ENCODE measurements at places on chromosomes 16 and 17. TPM values are rescaled to one million over a fixed set of nuclear protein-coding genes. Genes with fewer than 3 reads are reported as not detected.

KRTAP4-4 gene
- not detected for polyA plus RNA-seq

- H3K4me3 ChIP-seq: no peak overlapping the region
- no peaks in the 10 kb centered on the region for H3K4me1 ChIP-seq
- H3K27ac ChIP-seq: no peak overlapping the region
- peaks cover 5% of the 10 kb centered on the region for H3K27me3 ChIP-seq
- DNase-seq: no peak
Observed at GRCh38 chr17:74529243-74529642, 2.0 kb downstream of the CD300LB start.

GRCh38 chr16:15509593-15510535 is 75.5 kb downstream of the BMERB1 start:
- peak; percentile 82 for DNase-seq
- peaks cover 30% of the 10 kb centered on the region for H3K4me1 ChIP-seq
- no peak overlapping the region for H3K4me3 ChIP-seq
- no peaks in the 10 kb centered on the region for H3K36me3 ChIP-seq

DNA sequence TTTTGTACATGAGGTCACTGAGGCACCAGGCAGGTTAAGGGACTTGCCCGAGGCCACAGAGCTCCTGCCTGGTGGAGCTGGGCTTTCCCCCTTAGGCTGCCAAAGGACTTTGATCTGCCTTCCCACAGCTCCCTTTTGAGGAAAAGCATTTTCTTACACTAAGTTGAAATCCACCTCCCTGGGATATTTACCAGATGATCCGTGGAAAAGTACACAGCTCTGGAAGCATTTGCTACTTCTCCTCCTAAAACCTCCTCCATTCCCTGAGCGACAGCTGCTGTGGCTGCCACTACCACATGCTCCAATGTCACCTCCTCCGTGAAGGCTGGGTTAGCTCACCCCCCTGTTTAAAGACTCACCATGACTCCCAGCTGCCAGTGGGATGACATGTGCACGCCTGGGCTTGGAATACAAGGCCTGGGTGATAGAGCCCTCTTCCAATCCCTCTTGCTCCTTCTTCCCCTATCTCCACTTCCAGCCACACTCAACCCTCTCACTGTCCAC is 1.2 kb upstream of the MPRIP start:
- no peaks in the 10 kb centered on the region for H3K27me3 ChIP-seq
- no peak overlapping the region for H3K4me3 ChIP-seq
- peaks cover 57% of the 10 kb centered on the region for H3K4me1 ChIP-seq
- peak overlapping the region; percentile 93 for H3K27ac ChIP-seq

DNA sequence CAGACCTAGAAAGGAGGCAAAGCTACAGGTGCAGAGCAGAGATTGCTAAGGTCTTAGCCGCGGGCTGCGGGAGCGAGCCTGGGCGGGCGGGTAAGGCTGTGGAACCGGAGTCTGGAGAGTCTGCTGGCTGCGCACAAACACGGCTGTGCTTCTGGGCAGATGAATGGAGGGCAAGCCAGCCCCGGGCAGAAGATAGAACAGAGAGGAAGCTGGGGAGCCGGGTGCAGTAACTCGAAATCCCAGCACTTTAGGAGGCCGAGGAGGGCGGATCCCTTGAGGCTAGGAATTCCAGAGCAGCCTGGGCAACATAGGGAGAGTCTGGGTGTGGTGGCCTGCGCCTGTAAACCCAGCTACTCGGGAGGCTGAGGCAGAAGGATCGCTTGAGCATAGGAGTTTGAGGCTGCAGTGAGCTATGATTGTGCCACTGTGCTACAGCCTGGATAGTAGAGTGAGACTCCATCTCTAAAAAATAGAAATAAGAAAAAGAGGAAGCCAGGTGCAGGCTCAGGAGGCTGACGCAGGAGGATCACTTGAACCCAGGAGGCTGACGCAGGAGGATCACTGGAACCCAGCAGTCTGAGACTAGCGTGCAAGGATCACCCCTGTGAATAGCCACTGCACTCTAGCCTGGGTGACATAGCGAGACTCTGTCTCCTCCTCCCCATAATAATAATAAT is 56.3 kb downstream of the PITPNC1 start:
- H3K4me1 ChIP-seq: peaks cover 6% of the 10 kb centered on the region
- no peak overlapping the region for H3K4me3 ChIP-seq
- H3K27me3 ChIP-seq: no peaks in the 10 kb centered on the region
- H3K27ac ChIP-seq: no peak overlapping the region
- no peak for DNase-seq

DNA sequence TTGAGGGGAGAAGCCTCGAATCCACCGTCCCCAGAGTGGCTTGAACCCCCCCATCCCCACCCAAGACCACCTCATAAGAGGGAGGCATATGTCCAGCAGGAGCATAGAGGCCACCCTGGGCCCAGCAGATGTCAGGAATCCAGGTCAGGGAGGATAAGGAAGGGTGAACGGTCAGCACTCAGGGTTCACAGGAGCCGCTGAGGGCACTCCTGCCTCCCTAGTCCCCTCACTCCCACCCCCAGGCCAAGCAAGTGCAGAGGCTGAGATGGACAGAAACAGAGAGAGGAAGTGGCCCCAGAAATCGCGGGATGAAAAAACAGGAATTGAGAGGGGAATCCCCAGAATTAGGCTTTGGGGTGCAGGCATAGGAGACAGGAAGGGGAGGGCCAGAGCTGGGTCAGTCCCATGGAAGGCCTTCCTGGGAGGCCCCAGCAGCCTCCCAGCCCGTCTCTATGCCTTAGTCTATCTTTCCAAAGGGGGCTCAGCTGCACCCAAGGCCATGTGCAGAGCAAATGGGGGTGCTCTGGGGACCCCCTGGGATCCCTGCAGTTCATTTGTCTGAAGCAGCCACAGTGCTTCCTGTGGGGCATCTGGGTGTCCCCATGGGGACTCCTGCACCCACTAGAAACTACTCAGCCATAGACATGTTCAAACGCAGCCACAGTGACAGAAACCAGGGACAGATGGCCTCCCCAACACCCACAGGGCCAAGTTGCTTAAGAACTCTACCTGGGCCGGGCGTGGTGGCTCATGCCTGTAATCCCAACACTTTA is 1.7 kb downstream of the CMTM3 start:
- peak overlapping the region; percentile 67 for H3K4me3 ChIP-seq
- peaks cover 27% of the 10 kb centered on the region for H3K4me1 ChIP-seq
- peaks cover 29% of the 10 kb centered on the region for H3K36me3 ChIP-seq
- DNase-seq: peak; percentile 54
- no peaks in the 10 kb centered on the region for H3K27me3 ChIP-seq

- H3K4me1 ChIP-seq: peaks cover 24% of the 10 kb centered on the region
- peak within 1 kb of the TSS; percentile 82 for H3K4me3 ChIP-seq
- no peaks in the 10 kb centered on the region for H3K36me3 ChIP-seq
- peak; percentile 79 for DNase-seq
- peak within 1 kb of the TSS; percentile 93 for H3K27ac ChIP-seq
Observed at GRCh38 chr17:48997103-48997826, at the start of gene IGF2BP1. Gene IGF2BP1 (plus strand): TSS chr17:48997385. CDS start chr17:48997746, 361 bp downstream.

GRCh38 chr16:51801635-51802034 is 650.6 kb upstream of the SALL1 start:
- H3K4me1 ChIP-seq: no peaks in the 10 kb centered on the region
- H3K27ac ChIP-seq: no peak overlapping the region
- no peak overlapping the region for H3K4me3 ChIP-seq
- no peaks in the 10 kb centered on the region for H3K36me3 ChIP-seq

DNASE1L2 gene
- 0.97 TPM for polyA plus RNA-seq

GRCh38 chr17:74770498-74771318 is 5.4 kb downstream of the NAT9 start:
- no peak for DNase-seq
- no peak overlapping the region for H3K4me3 ChIP-seq
- no peak overlapping the region for H3K27ac ChIP-seq

- peaks cover 12% of the 10 kb centered on the region for H3K4me1 ChIP-seq
- no peak overlapping the region for H3K4me3 ChIP-seq
- DNase-seq: no peak
- H3K27me3 ChIP-seq: no peaks in the 10 kb centered on the region
Observed at GRCh38 chr17:64498308-64499203, 1.7 kb upstream of the POLG2 start.

BBS2 gene
- 31.6 TPM for polyA plus RNA-seq

GRCh38 chr17:78986048-78986648 is 6.4 kb upstream of the LGALS3BP start:
- H3K27me3 ChIP-seq: no peaks in the 10 kb centered on the region
- peaks cover 13% of the 10 kb centered on the region for H3K36me3 ChIP-seq
- H3K4me3 ChIP-seq: no peak overlapping the region
- peaks cover 7% of the 10 kb centered on the region for H3K4me1 ChIP-seq

PKMYT1 gene
- polyA plus RNA-seq: 14.3 TPM

LITAFD gene
- polyA plus RNA-seq: not detected

GRCh38 chr16:87556941-87557459 is 45.3 kb upstream of the JPH3 start:
- H3K27ac ChIP-seq: no peak overlapping the region
- peaks cover 13% of the 10 kb centered on the region for H3K27me3 ChIP-seq
- peak; percentile 54 for DNase-seq

MTMR4 gene
- 23.7 TPM for polyA plus RNA-seq

- peak overlapping the region; percentile 50 for H3K27ac ChIP-seq
- no peaks in the 10 kb centered on the region for H3K36me3 ChIP-seq
- DNase-seq: peak; percentile 48
- H3K27me3 ChIP-seq: no peaks in the 10 kb centered on the region
Observed at GRCh38 chr17:8611619-8612298, 18.8 kb downstream of the MYH10 start.

- H3K4me3 ChIP-seq: no peak overlapping the region
- no peak overlapping the region for H3K27ac ChIP-seq
- peak; percentile 40 for DNase-seq
- no peaks in the 10 kb centered on the region for H3K4me1 ChIP-seq
- peaks cover 34% of the 10 kb centered on the region for H3K36me3 ChIP-seq
- no peaks in the 10 kb centered on the region for H3K27me3 ChIP-seq
Observed at GRCh38 chr17:4199818-4200402, 56.9 kb downstream of the CYB5D2 start.

CD79B gene
- polyA plus RNA-seq: 2.2 TPM

DNA sequence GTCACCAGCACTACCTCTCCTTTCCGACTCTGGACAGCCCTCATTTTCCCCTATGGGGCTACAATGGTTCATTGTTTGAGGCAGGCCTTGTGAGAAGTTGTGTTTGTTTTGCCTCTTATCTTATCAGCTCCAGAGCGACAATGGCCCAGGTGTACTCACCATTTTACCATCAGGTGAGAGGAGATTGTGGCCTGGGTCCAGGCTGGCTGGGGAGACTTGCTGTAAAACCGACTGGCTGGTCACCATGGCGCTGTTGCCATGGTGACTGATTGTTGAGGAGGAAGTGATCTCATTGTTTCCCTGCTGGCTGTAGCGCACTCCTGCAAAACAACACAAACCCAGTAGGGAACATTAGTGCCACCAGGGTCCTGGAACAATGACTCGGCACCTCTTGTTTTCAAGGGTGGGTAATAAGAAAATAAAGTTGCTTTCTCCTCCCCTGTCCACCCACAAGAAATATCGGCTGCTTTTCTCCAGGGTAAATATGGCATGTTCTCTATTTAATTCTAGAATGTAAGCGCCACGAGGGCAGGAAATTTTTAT is 34.4 kb downstream of the HNF1B start:
- peak; percentile 37 for DNase-seq
- H3K36me3 ChIP-seq: no peaks in the 10 kb centered on the region
- no peaks in the 10 kb centered on the region for H3K4me1 ChIP-seq

SLFN12 gene
- polyA plus RNA-seq: 4.7 TPM

IGSF6 gene
- polyA plus RNA-seq: 2.9 TPM

ZG16 gene
- polyA plus RNA-seq: not detected

- H3K4me1 ChIP-seq: peaks cover 2% of the 10 kb centered on the region
- DNase-seq: no peak
- no peak overlapping the region for H3K4me3 ChIP-seq
- no peaks in the 10 kb centered on the region for H3K36me3 ChIP-seq
- H3K27me3 ChIP-seq: peaks cover 4% of the 10 kb centered on the region
- H3K27ac ChIP-seq: no peak overlapping the region
Observed at GRCh38 chr16:31385680-31386079, 7.5 kb upstream of the ITGAD start.

- no peaks in the 10 kb centered on the region for H3K27me3 ChIP-seq
- H3K36me3 ChIP-seq: no peaks in the 10 kb centered on the region
- no peak for DNase-seq
Observed at GRCh38 chr17:73226556-73227172, 33.8 kb downstream of the COG1 start.

DNA sequence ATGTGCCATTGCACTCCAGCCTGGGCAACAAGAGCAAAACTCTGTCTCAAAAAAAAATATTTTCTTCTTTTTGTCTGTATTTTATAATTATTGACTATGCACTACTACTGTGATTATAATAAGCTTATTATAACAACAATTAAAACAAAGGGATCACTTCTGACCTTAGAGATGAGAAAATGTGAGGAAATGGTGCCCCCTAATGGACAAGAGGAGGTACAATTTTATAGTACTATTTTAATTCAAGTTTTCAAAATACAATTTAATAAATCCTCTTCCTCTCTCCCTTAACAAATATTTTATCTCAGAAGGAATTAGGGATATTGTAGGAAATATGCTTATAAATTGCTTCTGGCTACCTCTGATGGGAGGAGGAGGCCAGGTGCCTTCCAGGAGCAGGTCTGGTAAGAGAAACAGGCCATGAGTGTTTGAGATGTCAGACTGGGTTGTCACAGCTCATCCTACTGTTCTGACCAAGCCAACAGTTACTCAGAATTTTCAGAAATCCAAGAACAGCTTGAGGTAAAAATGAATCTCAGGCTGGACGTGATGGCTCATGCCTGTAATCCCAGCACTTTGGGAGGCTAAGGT is 14.0 kb downstream of the VPS53 start:
- H3K4me3 ChIP-seq: no peak overlapping the region
- peaks cover 19% of the 10 kb centered on the region for H3K36me3 ChIP-seq
- H3K27ac ChIP-seq: no peak overlapping the region
- peak; percentile 40 for DNase-seq
- no peaks in the 10 kb centered on the region for H3K27me3 ChIP-seq

DNA sequence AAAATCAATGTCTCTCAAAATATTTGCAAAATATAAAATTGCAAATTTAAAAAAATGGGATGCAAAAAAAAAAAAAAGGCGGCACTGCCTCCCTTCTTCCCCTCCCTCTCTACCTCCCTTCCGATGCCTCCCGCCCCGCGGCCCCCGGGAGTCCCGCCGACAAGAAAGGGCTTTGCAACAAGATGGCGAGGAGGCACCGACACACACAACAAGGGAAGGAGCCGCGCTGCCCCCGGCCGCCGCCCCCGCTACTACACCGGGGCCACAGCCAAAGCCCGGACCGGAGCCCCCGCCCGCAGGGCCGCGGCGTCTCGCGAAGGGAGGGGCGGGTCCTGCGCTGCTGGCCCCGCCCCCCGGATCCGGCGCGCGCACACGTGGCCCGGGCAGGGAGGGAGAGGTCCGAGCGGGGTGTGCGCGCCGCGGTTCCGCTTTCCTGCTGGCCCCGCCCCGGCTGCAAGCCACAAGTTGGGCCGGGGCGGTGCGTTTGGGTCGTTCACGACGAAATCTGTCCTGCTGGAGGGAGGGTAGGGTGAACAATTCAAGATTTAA is at the start of gene MNT:
Gene MNT (minus strand): TSS at position 184 of the 549 bp plus-strand sequence. CDS start 348 bp downstream, outside the sequence.
- no peaks in the 10 kb centered on the region for H3K27me3 ChIP-seq
- peaks cover 61% of the 10 kb centered on the region for H3K4me1 ChIP-seq
- H3K36me3 ChIP-seq: peaks cover 5% of the 10 kb centered on the region
- peak within 1 kb of the TSS; percentile 78 for H3K4me3 ChIP-seq

- peaks cover 9% of the 10 kb centered on the region for H3K4me1 ChIP-seq
- no peak overlapping the region for H3K4me3 ChIP-seq
- no peaks in the 10 kb centered on the region for H3K27me3 ChIP-seq
- DNase-seq: peak; percentile 18
- no peaks in the 10 kb centered on the region for H3K36me3 ChIP-seq
Observed at GRCh38 chr17:12731839-12732238, 57.5 kb upstream of the ARHGAP44 start.

GRCh38 chr17:79372470-79373238 is 238.2 kb downstream of the RBFOX3 start:
- H3K27ac ChIP-seq: no peak overlapping the region
- peaks cover 43% of the 10 kb centered on the region for H3K27me3 ChIP-seq
- no peaks in the 10 kb centered on the region for H3K4me1 ChIP-seq

DDX52 gene
- 16.6 TPM for polyA plus RNA-seq

MT1G gene
- polyA plus RNA-seq: 0.42 TPM

Measured in muscle of leg (tissue), 16 donors.